ENCODE measurements at places on chromosomes 3 and 15. TPM values are rescaled to one million over a fixed set of nuclear protein-coding genes. Genes with fewer than 3 reads are reported as not detected.
A peak's percentile ranks its signal among the peaks of the same experiment; 100 is the strongest.

GRCh38 chr3:157672061-157672460 lies 168.8 kb upstream of the VEPH1 start:
- DNase-seq: no peak

GRCh38 chr3:11718637-11719405 lies 75.1 kb upstream of the VGLL4 start:
- peak; percentile 35 for DNase-seq

GRCh38 chr3:165751637-165752036 lies 85.6 kb downstream of the BCHE start:
- DNase-seq: no peak

DNA sequence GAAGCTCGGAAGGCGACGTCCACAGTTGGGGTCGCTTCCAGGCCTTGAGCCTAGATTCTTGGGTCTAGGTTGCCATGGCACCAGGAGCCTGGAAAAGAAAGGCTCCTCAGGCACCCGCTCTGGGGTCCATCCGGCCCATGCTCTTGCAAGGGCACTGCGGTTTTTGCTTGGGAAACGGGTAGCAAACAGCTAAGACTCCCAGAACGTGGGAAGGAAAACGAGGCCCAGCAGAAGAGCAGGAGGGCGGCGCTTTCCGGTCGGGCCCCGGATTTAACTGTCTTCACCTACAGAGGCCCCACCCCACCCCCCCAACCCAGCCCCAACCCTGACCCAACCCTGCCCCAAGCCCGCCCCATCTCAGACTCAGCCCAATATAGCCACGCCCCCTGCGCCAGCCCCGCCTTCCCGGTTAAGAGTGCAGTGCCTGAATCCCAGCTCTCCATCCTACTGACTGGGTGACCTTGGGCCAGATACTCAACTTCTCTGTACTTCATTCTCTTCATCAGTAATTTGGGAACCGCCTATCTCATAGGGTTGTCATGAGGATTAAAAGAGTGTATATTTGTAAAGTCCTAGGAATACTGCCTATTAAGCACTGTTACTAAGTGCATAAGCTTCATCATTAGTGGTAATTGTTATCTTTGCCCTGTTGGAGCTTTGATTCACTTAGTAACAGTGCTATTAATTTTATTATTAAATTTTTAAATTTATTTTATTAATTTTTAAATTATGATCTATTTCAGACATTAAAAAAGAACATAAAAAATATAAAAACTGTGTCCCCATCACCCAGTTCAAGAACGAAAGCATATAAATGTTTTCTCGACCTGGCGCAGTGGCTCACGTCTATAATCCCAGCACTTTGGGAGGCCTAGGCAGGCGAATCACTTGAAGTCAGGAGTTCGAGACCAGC lies 28.4 kb upstream of the SMAD6 start:
- DNase-seq: peak; percentile 57

DNA sequence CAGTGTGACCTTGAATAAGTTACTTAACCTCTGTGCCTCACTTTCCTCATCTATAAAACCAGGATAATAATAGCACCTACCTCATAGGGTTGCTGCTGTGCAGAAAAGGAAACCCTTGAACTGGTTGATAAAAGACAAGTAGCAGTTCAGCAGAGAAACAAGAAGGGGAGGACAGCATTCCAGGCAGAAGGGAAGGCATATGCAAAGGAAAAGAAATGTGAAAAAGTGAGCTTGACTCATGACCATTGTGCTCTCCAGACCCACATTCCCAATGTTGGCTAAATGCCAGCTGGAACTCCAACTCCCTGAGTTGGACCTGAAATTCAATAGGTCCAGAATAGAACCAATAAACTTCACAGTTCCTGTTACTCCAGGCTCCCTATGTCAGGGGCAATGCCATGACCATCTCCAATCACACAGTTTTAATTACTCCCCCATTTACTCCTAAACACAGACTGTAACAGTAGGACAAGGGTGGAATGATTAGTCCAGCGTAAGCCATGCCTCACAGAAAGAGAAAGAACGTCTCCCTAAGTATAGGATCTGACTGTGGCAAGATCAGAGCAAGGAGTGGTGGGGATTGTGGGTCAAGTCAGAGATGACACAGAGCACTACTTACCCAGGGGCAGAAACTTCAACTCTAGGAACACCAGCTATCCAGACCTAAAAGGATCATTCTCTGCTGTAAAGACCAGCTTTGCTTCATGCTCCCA lies 26.9 kb downstream of the PRKAR2A start:
- DNase-seq: no peak

Gene SCAANT1
- not detected for total RNA-seq

Gene FAM3D
- not detected for total RNA-seq

Gene C3orf20
- 0.10 TPM for total RNA-seq

Gene FES
- total RNA-seq: 8.6 TPM

Gene ATP13A3
- total RNA-seq: 73.8 TPM

DNA sequence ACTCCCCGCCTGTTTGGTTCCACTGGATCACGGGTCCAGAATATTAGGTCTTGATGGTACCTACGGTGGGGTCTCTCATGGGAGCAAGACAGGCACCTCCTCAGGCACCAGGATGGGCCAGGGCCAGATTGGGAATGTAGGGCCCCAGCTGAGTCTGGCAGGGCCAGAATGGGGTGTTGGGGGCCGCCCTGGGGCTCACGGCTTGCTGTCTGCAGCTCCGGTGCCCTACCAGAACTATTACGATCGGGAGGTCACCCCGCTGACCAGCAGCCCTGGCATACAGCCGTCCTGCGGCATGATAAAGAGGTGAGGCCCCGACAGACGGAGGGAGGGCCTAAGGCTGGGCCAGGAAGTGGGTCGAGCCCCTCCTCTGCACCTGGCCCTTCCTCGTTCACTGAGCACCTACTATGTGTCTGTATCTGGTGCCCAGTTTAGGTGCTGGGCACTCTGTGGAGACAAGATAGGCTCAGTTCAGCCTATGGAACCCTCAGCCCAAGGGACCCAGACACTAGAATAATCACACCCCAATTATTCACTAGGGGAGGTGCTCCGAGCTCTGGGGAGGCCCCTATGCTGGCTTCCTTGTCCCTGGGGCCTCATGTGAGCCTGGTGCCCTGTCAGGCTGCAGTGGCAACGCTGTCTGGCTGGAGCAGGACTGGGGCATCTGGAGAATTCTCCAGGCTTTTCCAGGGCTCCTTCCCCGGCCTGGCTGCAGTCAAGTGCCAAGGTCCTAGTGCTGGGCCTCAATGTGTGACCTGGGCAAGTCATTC lies 37.9 kb downstream of the PSTPIP1 start:
- no peak for DNase-seq

GRCh38 chr3:44048949-44049348 lies 192.7 kb upstream of the TOPAZ1 start:
- DNase-seq: no peak

GRCh38 chr15:96358001-96358801 lies 27.7 kb downstream of the NR2F2 start:
- DNase-seq: no peak

DNA sequence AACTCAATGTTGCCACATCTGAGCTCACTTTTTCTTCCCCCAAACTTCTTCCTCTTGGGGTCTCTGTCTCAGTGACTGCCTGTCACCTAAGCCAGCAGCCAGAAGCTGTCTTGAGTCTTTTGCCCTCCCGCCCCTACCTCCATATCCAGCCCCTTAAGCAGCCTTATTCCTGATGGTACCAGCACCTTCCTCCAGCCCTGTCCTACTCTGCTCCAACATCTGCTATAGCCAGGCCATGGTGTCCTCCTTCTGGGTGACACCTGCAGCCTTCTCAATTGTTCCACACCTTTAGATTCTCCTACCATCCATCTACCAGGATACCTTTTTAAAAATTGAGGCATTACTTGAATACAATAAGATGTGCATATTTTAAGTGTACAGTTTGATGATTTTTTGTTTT lies 53.8 kb downstream of the EPHB3 start:
- DNase-seq: no peak

Measured in activated CD4-positive, alpha-beta T cell treated with anti-CD3 and anti-CD28 coated beads, Interleukin-2, amount 10 ng/mL, durations not matched to agents 7 days and 5 days (primary cell).